Amniotic stem cell (primary cell): ENCODE measurements at places on chromosomes 2 and 18.

DNA sequence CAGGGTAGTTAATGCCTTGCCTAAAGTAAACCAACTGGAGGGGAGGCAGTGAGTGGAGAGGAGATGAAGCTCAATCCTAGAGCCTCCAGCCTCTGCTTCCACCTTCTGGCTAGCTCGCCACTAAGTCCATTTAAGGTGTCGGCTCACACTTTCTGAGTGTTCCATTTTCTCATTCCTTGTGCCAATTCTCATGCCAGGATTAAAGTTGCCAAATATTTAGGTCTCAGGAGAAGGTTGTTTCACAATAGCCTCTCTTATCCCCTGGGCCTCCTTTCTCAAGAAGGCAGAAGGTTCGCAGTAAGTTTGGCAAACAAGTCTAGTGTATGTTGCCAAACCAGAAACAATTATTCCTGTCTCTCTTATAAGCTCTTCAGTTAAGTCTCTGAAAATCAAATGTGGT lies 57.2 kb downstream of the TACR1 start:
- no peak for DNase-seq

DNA sequence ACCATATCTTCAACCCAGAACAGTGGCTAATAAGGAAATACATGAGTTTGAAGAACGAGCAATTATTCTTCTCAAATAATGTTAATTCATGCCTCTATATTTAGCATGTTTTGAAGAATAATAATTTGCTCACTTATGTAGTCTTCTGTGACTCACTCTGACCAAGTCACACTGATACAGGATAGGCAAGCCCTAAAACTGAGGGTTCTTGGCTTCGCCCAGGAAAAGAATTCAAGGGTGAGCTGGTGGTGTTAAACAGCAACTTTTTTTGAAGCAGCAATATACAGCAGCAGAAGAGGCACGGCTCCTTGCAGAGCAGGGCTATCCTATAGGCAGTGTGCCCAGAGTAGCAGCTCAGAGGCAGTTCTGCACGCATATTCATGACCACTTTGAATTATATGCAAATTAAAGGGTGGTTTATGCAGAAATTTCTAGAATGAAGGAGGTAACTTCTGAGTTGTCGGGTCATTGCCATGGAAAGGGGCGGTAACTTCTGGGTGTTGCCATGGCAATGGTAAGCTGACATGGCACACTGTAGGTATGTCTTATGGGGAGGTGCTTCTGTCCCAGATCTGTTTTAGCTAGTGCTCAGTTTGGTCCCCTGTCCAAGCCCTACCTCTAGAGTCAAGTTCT lies 200.6 kb downstream of the RND3 start:
- DNase-seq = no peak

GRCh38 chr2:116586328-116586689 lies 1228.2 kb upstream of the DDX18 start:
- DNase-seq = no peak

GRCh38 chr18:7438646-7439045 lies 128.5 kb upstream of the PTPRM start:
- DNase-seq = no peak

DNA sequence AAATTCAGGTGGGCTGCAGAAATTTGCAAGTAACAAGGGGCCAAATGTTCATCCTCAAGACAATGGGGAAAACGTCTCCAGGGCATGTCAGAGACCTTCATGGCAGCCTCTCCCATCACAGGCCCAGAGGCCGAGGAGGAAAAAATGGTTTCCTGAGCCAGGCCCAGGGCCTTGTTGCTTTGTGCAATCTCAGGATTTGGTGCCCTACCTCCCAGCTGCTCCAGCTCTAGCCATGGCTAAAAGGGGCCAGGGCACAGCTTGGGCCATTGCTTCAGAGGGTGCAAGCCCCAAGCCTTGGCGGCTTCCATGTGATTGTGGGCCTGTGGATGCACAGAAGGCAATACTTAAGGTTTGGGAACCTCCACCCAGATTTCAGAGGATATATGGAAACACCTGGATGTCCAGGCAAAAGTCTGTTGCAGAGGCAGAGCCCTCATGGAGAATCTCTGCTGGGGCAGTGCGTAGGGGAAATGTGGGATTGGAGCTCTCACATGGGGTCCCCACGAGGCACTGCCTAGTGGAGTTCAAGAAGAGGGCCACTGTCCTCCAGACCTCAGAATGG lies 29.2 kb downstream of the RPRD1A start:
- no peak for DNase-seq

- no peak for DNase-seq
Measured at GRCh38 chr2:15271941-15272542, 289.1 kb downstream of the NBAS start.

DNA sequence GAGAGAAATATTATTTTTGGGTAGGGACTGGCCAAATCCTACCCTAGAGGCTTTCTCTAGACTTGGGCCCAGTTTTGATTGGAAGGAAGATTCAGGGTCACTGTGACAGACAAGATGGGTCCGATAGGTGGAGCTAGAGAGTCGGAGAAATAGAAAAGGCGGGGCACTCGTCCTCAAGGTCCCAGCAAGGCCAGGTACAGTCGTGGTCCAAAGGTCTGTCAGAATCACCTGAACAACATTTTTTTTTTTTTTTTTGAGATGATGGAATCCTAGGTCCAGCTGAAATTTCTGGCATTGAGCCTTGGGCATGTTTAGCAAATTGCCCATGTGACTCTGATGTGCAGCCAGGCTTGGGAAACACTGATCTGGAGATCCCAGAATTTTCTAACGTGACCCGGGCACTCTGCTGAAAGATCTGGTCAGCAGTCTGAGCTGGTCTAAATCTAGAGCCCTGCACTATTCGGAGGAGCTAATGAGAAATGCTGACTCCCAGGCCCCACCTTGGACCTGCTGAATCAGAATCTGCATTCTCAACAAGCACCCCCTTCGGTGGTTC lies 23.0 kb upstream of the NTSR2 start:
- DNase-seq = peak; percentile 46

DNA sequence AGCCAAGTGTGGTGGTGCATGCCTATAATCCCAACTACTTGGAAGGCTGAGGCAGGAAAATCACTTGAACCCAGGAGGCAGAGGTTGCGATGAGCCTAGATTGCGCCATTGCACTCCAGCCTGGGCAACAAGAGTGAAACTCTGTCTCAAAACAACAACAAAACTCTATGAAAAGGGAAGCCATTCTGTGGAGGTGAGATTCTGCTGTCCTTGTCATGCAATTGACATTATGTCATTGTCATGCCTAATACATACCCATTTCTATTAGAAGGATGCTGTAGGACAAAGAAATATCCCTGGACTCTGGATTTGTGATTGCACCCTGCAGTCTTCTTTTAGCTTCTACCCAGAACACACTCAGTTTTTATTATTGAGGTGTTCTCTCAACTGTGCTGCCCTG lies 8.6 kb downstream of the RASGRP3 start:
- DNase-seq = no peak

GRCh38 chr2:201172279-201172678 lies 10.7 kb upstream of the CASP10 start:
- DNase-seq = no peak

DNA sequence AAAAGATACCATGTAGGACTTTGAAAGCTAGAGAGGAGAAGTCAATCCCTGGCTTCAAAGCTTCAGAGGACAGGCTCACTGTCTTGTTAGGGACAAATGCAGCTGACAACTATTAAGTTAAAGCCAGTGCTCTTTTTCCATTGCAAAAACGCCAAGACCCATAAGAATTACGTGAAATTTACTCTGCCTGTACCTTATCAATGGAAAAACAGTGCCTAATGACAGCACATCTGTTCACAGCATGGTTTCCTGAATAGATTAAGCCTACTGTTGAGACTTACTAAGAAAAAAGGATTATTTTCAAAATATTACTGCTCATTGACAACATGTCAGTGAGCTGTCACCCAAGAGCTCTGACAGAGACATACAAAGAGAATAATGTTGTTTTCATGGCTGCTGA lies 52.9 kb downstream of the ANKRD12 start:
- DNase-seq = no peak

DNA sequence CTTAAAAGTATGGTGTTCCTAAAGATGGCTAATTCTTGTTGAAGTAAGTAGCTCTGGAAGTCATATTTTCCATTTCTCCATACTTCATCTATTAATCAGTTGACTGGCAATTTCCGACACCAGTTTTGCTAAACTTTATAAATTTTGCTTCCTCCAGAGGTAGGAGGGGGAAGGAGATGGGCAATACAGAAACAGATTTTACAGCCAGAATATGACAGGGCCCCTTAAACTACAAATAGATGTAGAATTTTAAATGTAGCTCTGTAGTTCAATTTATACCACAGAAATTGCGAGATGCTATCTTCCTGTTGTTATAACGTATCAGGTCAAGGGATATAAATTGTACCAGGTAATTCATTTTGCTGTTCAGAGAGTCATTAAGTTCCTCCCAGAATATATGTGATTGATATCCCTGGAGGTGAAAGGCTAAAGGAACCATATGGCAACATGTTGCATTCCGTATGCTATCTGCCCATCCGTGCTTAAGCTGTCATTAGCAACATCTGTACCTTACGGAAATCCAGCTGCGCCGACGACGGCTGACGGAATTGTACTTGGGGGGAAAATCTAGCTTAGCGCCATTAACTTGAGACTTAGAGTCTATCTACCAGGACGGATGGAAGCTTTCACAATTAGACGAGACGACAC lies 8.4 kb upstream of the NR4A2 start:
- no peak for DNase-seq

GRCh38 chr18:24695168-24695567 lies 234.7 kb downstream of the HRH4 start:
- DNase-seq = no peak

GRCh38 chr18:56089612-56090258 lies 501.7 kb upstream of the TCF4 start:
- DNase-seq = no peak

DNA sequence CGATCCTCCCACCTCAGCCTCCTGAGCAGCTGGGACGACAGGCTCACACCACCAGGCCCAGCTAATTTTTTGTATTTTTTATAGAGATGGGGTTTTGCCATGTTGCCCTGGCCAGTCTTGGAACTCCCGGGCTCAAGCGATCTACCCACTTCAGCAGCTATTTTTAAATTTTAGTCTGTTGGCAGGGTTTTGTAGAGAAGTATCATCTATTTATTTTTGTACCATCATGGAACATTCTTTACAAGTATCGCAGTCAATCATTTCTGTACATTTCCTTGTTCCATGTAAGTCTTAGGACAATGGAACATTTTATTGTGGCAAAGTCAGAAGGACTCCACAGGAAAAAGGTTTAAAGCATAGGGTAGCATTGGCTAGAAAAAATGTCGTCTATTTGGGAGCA lies 94.6 kb downstream of the UGGT1 start:
- DNase-seq = no peak

DNA sequence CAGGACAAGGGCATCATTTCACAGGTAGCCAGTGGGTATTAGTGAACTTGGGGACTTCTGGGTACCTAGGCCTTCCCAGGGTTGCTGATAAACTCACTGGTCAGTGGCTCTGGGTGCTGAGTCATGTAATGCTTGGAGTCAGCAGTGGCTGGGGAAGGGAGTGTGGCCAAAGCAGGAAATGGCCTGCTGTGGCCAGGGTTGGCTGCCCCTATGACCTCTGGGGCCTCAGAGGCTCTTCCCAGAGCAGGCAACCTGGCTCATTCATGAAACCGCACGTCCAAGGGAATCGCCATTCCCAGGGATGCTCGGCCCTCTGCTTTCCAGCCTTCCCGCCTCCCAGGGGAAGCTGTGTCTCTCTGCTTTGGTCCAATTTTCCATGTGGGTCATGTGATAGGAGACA lies 294.9 kb downstream of the DYSF start:
- no peak for DNase-seq

DNA sequence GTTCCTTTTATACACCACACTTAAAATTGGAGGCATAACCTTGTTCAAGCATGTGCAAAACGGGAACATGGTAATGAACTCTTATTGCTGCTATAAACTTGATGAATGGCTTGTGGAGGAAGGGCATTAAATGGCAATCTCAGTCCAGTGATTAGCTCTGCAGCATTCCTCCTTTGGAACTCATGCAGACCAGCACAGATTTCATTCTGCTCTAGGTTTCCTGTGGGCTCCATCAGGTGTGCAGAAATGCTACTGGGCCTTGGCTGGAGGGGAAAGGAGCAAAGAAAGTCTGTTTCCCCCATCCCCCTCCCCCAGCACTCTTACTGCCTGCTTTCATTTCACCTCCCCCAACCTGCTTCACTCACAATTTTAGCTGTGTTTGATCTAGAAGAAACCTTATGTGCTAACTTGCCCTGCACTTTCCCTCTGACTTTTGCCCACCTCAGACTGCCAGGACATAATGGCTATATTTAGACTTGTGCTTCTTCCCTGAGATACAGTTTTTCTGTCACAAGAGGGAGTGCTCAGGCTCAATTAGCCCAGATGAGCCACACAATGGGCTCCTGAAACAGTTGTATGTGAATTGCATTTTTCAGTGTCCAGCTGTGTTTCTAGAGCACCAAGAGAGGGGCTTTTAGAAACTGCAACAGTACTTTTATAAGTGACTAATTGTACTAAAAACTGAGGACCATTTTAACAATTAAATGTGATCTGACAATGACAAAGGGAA lies 109.8 kb downstream of the FSHR start:
- no peak for DNase-seq

DNA sequence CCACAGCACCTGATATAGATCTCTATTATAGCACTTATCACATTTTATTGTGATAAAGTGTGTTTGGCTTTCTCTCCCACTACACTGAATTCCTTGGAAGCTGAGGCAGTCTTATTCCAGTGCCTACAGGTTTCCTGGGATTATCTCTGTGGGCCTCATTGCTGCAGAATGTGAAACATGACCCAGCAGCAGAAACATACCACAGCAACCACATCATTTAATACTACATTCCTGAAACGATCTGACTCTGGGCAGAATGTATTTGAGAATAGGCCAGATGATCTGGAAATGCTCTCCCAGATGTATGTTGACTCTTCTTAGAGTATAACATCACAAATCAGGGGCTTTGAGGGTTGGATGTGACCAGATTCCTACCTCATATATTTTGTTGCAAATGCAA lies 323.5 kb upstream of the TANK start:
- peak; percentile 83 for DNase-seq

GRCh38 chr2:102166189-102166845 lies 20.5 kb upstream of the IL1RL2 start:
- peak; percentile 56 for DNase-seq

- DNase-seq = no peak
Measured at GRCh38 chr2:70922235-70923234, 13.2 kb upstream of the ATP6V1B1 start.

DNA sequence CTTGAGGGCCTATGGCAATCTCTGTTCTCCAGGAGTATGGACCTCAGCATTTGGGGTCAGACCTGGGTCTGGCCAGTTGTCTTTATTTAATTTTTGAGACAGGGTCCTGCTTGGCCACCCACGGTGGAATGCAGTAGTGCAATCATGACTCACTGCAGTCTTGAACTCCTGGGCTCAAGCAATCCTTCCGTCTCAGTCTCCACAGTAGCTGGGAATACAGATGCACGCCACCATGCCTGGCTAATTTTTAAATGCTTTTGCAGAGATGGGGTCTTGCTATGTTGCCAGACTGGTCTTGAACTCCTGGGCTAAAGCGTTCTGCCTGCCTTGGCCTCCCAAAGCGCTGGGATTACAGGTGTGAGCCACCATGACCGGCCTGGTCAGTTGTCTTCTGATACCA lies 46.4 kb upstream of the INHBB start:
- DNase-seq = no peak

- DNase-seq = peak; percentile 67
Measured at GRCh38 chr18:7177116-7177744, 53.7 kb upstream of the LRRC30 start.

GRCh38 chr2:81483254-81483653 lies 1178.7 kb upstream of the LRRTM1 start:
- DNase-seq = no peak
